ENCODE measurements at places on chromosomes 12 and 14.

DNA sequence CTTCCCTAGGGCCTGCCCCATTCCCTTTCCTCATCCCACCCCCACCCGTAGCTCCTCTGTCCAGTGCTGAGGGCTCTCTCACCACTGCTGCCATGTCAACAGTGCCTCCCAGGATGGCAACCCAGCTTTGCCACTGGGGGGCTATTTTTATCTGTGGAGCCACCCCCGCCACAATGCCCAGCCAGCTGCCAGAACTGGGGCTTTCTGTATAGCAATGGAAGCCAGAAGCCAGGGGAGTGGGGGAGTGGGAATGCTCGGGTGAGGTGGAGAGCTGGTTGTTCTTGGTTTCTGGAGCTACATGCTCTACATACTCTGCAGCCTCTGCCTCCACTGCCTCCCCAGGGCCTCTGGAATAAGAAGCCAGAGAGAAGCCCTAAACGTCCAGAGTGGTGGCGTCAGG is 8.9 kb downstream of the PDE1B start:
- no peak for DNase-seq

DNA sequence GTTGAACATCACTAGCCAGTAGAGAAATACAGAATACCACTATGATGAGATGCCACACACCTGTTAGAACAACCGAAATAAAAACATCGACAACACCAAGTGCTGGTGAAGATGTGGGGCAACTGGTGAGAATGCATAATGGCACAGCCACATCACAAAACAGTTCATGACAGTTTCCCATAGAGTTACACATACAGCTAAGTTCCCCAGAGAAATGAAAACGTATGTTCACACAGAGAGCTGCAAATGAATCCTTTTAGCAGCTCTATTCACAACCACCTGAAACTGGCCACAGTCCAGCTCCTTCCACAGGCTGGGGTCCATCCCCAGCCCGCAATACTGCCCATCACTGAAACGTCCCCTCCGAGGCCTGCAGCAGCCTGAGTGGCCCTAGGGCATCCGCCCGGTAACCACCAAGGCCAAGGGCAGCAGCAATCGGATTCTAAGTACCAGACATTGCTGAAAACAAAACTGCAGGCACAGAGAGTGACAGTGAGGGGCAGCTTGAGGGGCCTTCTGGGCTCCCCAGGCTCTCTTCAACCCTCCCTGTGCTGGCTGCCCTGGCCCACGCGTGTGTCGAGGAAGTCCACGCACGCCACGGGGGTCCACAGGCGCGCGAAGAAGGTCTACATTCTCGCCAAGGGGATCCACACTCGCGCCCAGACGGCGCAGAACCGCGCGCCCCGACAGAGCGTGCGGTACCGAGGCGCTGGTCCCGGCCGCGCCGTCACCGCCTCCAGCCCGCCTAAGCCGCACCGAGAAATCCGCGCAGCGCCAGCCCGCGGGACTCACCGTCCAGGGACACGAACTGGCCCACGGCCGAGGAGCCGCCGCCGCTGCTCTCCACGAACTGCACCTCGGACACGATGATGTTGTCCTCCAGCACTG is 903 bp downstream of the BRF1 start:
- DNase-seq, result peak; percentile 46

DNA sequence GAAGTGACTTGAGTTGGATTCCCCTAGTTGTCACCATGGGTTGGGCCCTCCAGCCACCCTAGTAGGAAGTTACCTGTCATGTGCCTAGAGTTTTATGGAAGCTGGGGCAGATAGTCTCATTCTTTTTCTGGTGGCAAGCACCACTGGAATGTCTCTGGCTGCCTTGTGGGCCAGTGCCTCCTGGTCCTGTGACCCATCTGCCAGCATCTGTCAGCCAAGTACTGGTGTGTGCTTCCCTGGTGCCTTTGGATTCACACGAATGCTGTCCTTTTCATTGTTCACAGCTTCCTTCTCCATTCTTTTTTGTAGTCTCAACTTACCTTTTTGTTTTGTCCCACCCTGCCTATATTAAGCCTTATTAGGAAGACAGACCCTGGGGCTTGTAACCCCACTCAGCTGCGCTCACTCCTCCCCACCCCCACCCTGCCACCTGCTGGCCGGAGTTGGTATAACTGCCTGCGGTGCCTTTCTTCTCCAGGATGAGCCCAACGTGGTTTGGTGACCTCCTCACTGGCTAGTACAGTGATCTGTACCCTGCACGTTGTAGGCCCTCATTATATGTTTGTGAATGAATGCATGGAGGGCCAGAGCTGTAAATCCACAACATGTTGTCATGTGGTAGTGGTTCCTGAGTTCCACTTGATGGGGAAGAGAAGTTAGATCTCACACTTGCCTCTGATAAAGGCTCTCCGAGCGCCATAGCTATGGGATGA is 125.7 kb downstream of the TSPAN9 start:
- DNase-seq, result peak; percentile 87

DNA sequence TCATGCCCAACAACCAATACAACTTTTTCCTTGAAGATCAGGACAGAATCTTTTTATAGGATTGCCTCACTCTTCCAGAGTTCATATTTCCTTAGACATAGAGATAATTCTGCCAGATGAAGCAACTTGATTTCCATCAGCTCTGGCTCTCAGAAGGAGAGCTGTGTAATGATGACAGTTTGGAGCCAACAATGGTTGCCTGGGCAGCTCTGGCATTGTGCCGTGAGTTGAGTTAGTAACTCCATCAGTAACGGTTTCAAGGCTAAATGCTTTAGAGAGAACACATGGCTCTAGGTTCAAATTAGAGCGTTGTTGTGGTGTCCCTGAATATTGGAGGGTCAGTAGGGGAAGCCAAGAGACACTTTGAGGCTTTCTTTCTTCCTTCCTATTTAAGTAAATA is 501.7 kb upstream of the SEL1L start:
- DNase-seq, result no peak

DNA sequence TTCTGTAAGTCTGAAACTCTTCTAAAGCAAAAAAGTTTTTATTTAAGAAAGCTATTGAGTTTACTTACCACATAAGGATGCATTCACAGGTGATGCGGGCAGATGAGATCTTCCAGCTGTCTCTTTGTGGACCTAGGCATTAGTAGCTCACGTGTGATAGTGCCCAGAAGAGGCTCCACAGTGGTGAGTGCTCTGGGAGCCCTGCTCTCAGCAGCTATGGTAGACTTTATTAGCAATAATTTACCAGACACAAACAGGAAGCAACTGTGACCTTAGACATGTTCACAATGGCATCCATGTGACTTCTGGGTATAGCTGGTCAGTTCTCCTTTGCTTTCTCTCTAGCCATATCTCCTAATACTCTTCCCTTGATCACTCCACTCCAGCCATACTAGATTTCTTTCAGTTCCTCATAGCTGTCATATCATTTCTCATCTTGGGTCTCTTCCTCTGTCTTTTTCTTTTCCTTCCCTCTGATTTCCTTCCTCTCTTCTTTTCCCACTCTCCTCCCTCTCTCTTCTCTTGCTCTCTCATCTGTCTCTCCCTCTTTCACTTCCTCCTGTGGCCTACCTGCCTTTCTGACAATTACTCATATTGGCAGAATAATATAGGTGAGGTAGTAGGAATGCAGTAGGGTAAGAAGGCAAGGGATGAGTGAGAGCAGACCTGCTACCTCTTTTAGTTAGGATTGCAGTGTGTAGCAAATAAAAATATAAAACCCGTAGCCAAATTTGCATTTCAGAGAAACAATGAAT is 75.2 kb upstream of the SCAF11 start:
- no peak for DNase-seq

DNA sequence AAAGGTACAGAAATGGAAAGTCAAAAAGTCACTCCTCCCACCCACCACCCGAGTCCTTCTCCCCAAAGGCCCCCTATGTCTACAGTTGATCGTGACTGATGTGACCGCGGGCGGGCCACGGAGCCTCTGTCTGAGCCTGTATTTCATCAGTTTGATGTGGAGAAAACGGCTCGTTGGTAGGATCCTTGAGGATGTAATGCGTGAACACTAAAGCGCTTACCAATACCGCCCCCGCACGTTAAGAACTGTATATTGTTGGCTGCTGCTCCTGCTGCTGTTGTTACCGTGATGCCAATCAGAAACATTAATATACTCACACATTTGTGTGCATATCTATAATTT is 24.6 kb upstream of the UBC start:
- DNase-seq, result peak; percentile 75

Measured in stimulated activated CD8-positive, alpha-beta memory T cell treated with anti-CD3 and anti-CD28 coated beads, Interleukin-4, amount 100 ng/mL, for 48 hours (primary cell).